ENCODE measurements at places on chromosomes 1 and 21. TPM values are rescaled to one million over a fixed set of nuclear protein-coding genes. Genes with fewer than 3 reads are reported as not detected.

DNA sequence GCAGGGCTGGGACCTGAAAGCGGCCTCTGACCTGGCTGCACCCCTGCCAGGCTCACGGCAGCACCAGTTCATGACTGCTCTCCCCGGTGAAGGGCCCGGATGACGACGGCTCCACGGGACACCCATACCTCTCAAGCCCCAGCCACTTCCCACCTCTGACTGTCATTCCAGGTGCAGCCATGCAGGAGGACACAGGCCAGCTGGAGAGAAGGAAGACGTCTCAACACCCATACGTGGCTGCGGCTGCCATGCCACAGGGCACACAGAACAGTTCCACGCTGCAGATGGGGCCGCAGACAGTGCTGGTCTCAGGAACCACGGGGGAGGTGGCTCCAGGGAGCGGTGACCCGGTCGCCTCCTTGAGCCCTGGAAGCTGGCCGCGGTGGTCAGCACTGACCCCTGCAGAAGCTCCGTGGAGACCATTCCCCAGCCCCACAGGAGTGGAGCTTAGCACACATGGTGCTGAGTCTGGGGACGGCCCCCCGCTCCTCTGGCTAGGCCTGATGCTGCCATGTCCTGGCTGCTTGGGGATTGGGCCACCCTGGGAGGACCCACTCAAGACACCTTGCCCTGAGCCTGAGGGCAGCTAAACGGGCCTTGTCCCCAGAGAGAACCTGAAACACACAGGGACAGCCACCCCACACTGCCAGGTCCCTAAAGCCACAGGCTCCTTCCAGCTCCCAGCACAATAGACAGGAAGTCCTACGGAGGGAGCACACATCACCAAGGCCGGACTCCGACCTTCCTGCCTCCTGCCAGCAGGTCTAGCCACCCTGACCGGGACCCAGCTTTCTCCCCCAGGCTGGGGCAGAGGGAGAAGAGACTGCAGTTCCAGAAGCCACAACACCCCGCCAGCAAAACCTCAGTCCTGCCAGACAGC lies 8.6 kb downstream of the WNT9A start:
- DNase-seq, result no peak

GRCh38 chr1:230330157-230330556 lies 96.0 kb downstream of the PGBD5 start:
- no peak for DNase-seq

- DNase-seq, result no peak
Observed at GRCh38 chr1:1806890-1807289, 28.6 kb upstream of the NADK start.

- DNase-seq, result no peak
Observed at GRCh38 chr1:153357076-153357852, 390 bp upstream of the S100A9 start.

GRCh38 chr1:210706246-210706645 lies 377.5 kb downstream of the HHAT start:
- no peak for DNase-seq

DNA sequence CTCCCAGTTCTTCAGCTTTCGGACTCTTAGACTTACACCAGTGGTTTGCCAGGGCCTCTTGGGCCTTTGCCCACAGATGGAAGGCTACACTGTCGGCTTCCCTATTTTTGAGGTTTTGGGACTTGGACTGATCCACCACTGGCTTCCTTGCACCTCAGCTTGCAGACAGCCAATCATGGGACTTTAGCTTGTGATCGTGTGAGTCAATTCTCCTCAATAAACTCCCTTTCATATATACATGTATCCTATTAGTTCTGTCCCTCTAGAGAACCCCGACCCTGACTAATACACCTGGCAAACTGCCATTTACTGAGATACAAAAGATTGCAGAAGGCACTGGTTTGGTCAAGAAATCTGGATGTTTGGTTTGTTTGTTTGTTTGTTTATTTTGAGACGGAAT lies 6.4 kb upstream of the RAB4A start:
- DNase-seq, result no peak

DNA sequence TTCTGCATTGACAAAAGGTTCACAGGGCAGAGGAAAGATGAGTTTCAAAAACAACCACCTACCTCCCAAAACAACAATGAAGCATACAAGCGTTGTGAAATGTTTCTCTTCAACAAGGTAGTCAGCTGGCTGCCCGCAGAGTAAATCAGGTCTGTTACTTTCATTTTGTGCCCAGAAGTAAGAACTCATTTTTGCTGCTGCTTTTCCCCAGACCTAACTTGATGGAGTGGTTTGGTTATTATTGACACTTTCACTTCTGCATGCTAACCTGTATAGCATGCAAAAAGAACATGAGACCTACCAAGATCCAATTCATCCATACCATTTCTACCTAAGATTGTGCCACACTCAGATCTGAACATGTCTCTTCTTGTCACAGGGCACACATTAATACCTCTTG lies 1.3 kb downstream of the SLC9C2 start:
- no peak for DNase-seq

DNA sequence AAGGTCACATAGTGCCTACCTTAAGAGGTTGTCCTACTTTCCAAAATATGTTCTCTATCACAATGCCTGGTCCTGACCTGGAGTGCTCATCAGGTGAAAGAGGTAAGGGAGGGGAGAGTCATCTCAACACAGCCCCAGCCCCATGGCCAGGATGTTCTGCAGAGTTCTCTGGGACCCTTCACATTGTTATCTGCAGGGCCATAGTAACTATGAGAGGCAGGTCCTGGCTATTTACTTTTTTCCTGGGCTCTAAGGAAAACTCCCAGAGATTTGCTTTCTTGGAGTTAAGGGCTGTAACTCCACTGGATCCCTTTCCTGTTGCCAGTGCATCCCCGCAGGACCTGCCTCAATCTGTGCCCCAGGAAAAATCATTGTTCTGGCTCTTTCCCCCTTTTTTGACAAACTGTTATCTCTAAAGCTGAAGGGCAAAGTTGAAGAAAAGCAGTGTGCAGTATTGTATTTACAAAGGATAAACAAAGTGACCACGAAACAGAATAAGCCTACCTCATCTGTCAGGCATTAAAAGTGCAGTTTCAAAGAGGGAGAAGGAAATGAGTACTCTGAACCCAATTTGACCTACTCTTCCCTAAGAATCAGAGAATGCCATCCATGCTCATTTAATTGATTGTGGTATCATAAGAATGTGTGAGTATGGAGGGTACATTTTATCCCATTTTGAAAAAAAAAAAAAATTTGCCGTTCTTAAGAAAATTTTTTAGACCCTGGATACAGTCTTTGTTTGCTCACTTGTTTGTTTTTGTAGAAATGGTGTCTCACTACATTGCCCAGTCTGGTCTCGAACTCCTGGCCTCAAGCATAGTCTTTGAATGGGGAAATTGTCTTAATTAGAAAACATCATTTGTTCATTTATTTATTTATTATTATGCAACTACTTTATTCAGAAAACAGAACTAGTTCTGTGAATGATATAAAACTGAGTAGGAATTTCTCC lies 149.6 kb downstream of the RHOU start:
- DNase-seq, result no peak

GRCh38 chr1:203063287-203063686 lies 22.5 kb downstream of the MYOG start:
- DNase-seq, result no peak

DNA sequence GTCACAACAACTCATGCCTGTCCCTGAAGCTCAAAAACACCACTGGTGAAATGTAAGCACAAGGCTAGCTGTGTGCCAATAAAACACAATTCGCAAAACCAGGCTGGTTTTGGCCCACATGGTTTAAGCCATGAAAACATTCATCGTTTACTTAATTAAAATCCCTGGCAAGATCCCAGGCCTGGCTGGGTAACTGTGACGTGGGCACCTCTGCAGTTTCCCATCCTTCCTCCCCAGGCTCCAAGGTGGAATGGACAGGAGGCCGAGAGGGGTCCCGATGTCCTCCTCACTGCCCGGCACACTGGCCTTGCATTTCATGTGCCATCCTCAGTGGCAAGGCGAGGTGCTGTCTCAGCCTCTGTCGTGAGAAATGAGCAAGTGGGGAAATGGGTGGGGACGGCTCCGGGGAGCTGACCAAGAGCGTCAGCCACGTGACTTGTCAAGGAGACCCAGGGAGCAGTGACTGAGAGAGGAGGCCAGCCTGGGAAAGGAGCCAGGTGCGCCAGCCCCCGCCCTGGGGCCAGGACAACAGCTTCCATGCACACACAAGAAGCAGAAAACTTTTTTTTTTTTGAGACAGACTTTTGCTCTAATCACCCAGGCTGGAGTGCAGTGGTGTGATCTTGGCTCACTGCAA lies 153.1 kb upstream of the RAB4A start:
- DNase-seq, result no peak

DNA sequence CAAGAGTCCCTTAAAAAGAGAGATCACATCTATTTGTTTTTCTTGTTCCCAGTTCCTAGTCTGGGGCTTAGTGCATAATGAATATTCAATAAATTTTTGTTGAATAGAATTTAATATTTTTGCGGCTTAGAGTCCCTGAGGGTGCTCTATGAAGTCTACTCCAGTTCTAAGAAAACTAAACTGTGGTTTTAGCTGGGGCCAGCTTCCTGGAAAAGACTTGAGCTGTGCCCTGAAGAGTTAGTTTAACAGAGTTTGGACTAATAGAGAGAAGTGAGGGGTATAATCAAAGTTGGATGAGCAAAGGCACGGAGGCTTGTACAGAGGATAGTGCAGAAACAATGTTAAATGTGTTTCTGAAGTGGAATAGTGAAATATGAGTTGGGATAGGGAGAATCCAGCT lies 168.9 kb downstream of the FASLG start:
- DNase-seq, result peak; percentile 53

DNA sequence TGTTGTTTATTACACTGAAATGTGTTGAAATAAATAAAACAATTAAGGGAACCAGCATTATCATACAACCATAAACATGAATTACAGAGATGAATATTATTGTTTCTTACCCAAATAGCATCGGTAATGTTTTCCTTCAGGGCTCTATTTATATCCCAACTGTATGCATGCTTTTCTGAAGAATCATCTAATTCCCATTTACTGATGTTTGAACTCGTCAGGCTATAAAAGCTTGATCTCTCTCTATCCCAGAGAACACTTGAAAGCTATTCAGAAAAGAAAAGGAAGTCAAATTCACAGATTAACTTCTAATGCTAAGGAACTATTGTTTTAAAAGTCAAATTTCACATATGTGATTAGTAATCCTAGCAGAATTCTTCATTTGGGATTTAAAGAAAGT lies 12.4 kb downstream of the NUP133 start:
- DNase-seq, result no peak

- DNase-seq, result no peak
Observed at GRCh38 chr1:50724626-50725286, 235.3 kb downstream of the FAF1 start.

GRCh38 chr1:34479731-34480130 lies 275.1 kb upstream of the GJB5 start:
- DNase-seq, result no peak

DNA sequence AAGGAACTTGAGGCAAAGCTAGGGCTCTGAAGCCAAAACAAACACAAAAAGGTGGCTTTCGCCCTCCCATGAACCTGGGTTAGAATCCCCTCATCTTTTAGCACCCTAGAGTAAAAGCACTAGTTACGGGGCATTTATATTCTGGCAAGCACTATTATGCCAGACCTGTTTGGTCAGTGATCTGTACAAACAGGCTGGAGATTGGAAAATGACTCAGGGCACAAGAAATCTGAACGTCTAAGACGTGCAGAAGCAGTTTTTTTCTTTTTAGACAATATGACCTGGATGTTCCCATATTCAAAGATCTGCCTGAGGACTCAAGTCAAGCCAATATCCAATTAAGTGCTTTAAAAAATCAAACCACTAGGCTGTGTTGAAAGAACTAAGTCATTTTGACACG lies 3.0 kb downstream of the ZNF436 start:
- no peak for DNase-seq

- DNase-seq, result no peak
Observed at GRCh38 chr1:212486619-212486975, 53.9 kb downstream of the NENF start.

DNA sequence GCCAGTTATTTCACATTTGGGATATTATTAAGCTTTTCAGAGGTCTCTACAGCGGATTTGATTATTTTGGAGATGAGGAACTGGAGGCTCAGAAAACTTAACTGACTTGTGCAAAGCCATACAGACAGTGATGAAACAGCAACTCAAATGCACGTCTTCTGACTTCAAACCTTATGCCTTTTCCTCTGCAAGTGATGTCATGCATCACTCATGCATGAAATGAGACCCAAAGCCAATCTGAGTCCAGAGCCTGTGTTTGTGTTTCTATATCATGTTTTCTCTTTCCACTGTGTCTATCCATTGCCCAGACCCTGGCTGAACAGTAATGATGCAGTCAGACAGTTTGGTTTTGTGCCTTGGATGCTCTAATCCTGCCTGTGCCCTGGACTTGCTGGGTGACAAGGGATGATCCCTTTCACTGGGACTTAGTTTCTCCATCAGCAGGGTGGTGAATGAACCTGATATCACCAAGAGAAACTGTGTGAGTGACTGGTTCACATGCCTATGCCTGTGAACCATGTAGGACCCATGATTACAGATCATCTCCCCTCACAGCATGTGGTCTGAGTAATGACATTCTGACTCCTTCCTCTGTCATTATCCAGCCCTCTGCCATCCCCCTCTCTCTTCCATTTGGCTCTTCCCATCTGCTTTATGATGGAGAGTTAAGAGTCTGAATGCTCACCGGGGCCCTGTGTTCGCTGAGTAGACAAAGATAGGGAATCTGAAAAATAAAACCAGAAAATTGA lies 33.4 kb downstream of the SLAMF6 start:
- no peak for DNase-seq

Gene GABRD
- total RNA-seq, result not detected

Gene UBL4B
- not detected for total RNA-seq

Gene CYP4B1
- not detected for total RNA-seq

Gene IGSF3
- 0.16 TPM for total RNA-seq

Gene TEKT2
- total RNA-seq, result not detected

Gene NPL
- total RNA-seq, result 1.7 TPM

Gene PKN2
- 24.4 TPM for total RNA-seq
